ENCODE measurements at places on chromosomes 12 and 14.

GRCh38 chr12:42213023-42213422, 25.0 kb downstream of the YAF2 start:
- DNase-seq: peak; percentile 39

DNA sequence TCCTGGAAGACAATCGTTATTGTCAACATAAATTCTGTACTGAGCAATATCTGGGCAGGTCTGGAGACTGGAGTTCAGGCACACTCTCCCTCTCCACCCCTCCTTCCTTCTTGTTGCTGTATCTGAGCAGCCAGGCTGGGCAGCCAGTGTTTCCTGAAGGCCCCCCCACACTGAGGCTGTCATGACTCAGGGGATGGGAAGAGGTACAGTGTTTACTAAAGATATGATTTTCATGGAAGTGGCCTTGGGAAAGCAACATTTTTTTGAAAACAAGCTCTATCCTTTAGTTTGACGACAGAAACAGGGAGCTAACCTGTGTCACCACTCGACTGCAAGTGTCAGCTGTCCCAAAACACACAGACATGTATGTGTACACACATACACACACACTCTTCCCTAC, 1485.4 kb upstream of the TMEM132C start:
- no peak for DNase-seq

- DNase-seq: peak; percentile 58
Observed at GRCh38 chr12:58847901-58848600, 72.3 kb downstream of the LRIG3 start.

GRCh38 chr12:128267131-128267622, at the start of gene TMEM132C:
TSS of gene TMEM132C (plus strand) at chr12:128267170. CDS start at chr12:128267403, 233 bp downstream.
- DNase-seq: no peak

DNA sequence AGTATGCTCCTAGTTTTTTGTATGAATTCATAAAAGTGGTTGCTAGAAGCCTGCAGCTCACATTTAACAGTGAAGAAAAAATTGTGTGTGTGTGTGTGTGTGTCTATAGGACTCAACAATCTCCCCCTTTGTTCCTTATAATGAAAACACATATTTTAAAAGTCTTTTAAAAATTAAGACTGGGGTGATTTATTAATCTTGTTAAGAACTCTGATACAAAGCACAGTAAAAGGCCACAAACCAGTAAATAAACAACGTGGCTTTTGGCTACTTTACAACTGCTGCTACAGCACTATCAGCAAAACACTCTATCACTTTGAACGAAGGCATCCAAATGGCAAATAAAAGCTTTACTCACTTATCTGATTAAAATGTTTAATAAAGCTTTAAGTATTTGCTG, 594 bp upstream of the VCPKMT start:
- no peak for DNase-seq

All from DMS153 (cell line).